ENCODE measurements at places on chromosomes 4 and X. TPM values are rescaled to one million over a fixed set of nuclear protein-coding genes. Genes with fewer than 3 reads are reported as not detected.

GRCh38 chr4:102735582-102735981 is 25.2 kb downstream of the MANBA start:
- DNase-seq, result no peak
- no peak overlapping the region for H3K4me3 ChIP-seq
- H3K4me1 ChIP-seq, result peaks cover 5% of the 10 kb centered on the region
- H3K36me3 ChIP-seq, result no peaks in the 10 kb centered on the region
- H3K27ac ChIP-seq, result no peak overlapping the region

UCHL1 gene
- not detected for polyA plus RNA-seq

CXorf49 gene
- not detected for polyA plus RNA-seq

UGT2A1 gene
- polyA plus RNA-seq, result 0.50 TPM

TMPRSS11B gene
- not detected for polyA plus RNA-seq
